ENCODE measurements at places on chromosomes 5 and 9. TPM values are rescaled to one million over a fixed set of nuclear protein-coding genes. Genes with fewer than 3 reads are reported as not detected.

RBM18 gene
- total RNA-seq: 4.5 TPM

DNA sequence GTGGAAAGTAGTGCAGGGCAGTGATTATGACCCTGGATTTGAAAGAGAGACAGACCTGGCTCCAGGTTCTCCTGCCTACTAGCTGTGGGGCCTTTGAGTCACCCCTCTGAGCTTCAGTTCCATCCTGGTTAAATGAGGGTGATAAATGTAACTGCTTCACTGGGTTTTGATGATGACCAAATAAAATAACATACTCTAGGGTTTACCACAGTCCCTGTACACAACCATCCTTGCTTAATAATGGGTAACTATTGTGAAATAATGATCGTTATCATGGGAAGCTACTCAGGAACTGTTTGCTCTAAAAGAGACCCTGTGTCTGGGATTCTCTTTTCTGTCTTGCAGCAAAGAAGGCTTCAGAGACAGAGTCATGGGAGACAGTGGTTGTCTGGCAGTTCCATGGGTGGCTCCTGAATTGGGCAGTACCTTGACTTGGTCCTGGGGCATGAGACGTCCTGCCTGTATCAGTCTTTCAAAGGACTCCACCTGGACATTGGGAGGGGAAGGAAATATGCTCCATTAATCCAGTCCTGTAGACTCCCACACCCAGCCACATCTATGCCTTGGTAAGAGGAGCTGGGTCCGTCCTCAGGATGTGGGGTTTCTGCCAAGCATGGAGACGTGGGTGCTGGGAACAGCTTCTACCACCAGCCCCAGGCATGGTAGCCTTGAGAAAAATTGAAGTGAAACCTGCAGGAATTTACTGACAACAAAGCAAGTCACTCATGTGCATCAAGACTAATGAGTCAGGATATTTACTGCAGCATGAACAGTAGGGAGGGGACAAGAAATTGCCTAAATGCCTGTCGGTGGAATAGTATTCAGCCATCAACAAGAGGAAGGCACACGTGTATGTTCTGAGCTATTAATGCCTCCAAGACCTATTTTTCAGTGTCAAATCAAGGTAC, 23.4 kb downstream of the AKNA start:
- DNase-seq: no peak

FRMPD1 gene
- total RNA-seq: not detected

DNA sequence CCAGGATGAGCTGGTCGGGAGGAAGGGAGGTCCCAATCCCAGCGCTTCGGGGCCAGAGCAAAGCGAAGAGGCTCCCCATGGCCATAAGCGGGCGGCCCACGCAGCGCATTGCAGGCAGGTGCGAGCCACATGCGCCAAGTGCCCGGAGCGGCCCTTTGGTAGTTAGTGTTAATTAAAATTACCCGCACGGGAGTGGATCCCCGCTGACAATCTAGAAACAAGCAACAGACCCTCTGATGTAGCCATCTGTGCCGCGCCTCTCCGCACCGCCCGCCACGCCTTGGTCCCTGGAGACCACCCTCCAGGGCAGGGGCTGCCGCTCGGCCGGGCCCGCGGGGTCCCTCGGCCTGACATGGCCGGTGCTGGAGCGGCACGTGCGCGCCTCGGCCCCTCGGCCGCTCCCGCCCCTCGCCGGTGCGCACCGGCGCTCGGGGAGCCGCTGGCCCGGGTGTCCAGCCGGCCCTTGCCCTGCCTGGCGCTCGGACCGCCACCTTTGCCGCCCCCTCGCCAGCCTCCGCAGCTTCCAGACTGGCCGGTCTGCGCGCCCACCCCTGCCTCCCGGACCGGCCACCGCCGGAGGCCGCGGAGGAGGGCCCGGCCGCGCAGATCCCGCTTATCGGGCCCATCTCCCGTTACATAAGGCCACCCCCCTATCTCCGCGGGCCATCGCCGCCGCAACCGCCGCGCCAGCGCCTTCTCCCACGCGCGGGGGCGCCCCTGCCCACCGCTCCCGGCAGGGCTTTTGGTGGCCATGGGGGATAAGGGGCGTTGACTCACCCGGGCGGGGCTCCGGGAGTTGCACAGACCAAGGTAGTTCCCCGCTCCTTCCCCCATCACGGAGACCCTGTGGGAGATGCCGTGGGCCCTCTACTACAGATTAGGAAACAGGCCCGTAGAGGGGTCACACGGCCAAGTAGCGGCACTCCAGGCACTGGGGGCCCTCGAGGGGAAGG, 1.9 kb upstream of the IL13 start:
- DNase-seq: no peak

GRCh38 chr9:87063246-87063645, 115.9 kb upstream of the GAS1 start:
- DNase-seq: no peak

DNA sequence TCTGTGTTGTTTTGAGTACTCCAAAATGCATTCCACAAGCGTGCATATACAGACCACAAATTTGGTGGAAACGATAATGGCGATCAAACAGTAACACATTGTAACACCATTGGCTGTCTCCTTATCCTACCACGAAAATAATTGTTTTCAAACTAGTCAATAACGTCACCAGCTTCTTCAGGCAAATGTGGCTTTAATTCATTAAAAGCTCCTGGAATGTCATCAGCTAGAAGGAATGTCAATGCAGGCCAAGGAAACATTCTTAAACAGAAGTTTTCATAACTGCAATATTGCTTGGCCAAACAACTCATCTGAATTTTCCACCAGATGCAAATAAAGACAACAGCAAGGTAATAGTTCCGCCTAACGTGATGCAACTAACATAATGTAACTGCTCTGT, 71.6 kb upstream of the XPA start:
- no peak for DNase-seq

PCDHA11 gene
- 0.53 TPM for total RNA-seq

- DNase-seq: no peak
Measured at GRCh38 chr5:139862313-139862712, 66.7 kb downstream of the PSD2 start.

GRCh38 chr9:104740621-104741020, 6.9 kb upstream of the NIPSNAP3A start:
- no peak for DNase-seq

PCDHB10 gene
- 0.54 TPM for total RNA-seq

DNA sequence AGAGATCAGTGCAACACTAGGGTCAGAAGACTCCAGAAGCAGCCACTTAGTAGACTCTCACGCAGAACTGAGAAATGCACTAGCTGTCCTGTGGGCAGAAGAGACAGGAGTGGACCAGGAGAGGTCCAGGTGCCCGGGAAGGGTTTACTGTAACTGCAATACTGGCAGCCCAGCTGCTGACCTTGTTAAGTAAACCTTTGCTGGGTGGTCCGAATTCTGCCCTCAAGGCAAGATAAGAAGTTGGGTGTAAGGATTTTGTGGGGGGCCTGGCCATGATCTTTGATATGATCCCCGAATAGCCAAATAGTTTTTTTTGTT, 91.3 kb downstream of the PDE6A start:
- no peak for DNase-seq

RNF208 gene
- 5.9 TPM for total RNA-seq

DNA sequence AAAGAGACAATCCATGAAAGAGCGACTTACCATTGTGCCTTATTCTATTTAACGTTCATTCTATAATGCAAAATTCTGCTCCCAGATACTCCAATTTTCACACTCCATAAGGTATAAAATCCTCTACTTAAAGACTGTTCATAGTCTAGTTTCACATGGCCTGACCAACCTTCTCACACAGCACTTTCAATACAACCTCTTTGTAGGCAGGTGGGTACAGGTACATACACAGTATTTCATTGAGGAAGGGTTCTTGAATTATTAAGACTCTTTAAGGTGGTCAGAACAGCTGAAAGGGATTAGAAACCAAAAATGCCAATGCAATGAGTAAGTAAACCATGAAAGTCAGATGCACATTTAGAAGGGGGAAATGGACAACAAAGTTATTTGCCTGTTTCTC, 352.0 kb downstream of the PARP8 start:
- no peak for DNase-seq

GRCh38 chr5:37696190-37697021, 143.4 kb downstream of the GDNF start:
- DNase-seq: no peak
